ENCODE measurements at places on chromosomes 7 and 10.

DNA sequence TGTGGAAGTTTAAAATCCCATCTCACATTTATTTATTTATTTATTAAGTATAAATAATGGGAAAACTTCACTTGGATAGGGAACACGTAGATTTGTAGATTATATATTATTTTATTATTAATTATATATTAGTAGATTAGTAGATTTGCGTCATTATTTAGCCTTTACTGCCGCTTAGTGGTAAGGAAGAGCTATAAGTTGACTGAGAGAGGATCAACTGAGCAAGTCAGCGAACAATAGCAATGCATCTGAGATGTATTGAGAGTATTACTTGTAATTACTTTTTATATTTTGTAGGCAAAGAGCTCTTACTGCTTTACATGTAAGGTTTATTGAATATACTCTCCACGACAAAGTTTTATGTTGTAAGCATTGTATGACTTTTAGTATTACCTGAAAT is 244.5 kb upstream of the ANKRD30A start:
- no peak for DNase-seq

- no peak for DNase-seq
Measured at GRCh38 chr7:122595885-122596284, 103.0 kb downstream of the RNF133 start.

- DNase-seq, result no peak
Measured at GRCh38 chr7:87435546-87435945, 39.9 kb downstream of the ABCB4 start.

DNA sequence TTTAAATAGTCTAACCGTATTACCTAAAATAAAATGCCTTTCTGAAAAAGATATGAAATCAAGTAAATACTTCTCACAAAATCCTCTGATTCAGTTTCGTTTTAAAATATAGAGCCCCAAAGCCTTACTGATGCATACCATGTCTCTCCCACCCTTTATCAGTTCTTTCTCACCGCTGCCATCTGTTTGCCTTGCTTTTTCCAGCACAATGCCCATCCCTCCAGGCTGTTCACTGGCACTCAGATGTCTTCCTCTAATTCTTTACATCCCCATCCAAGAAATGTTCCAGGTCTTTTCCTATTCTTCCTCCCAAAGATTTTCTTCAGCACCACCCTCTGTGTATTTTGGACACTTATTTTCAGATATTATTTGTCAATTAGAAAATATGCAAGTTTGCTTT is 116.5 kb upstream of the LRRN3 start:
- DNase-seq, result no peak

DNA sequence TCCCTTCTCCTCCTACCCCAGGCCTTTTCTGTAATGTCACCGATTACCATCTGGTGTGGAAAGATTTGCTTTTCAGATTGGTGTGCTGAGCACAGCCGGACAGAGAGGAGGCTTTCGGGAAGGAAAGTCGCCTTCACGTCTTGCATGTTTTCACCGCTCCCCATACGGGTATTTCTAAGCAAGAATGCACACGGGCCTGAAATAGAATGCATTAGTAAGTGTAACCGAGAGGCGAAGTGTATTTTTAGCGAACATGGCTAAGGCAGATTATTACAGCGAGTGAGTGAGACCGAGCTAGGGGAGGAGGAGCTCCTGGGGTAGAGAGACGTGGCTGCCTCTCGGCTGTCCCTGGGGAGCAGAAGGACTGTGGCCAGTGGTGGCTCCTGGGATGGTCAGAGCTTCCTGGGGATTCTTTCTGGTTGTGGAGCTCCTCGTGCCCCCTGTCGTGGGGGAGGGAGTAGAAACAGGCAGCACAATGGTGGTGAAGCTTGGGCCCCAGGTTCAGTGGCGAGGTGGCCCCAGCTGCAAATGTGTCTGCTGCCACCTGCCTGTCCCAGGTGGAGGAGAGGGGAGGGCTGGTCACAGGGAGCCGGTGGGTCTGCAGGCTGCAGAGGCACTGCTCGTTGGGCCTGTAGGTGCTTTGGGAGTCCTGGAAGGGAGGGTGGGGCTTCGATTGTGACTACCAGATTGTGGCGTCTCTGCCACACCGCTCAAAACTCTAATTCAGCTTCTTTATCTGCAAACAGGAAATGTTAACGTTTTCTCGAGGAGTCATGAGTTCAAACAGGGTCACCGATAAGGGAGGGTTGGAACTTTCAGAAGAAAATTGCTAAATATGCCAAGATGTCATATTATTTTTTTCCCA is 135.8 kb downstream of the CAMK1D start:
- no peak for DNase-seq

GRCh38 chr7:47827351-47827756 is 120.9 kb downstream of the PKD1L1 start:
- DNase-seq, result no peak

- DNase-seq, result peak; percentile 30
Measured at GRCh38 chr7:68733219-68734153, 864.8 kb upstream of the AUTS2 start.
